ENCODE measurements at places on chromosomes 3 and 15.
A peak's percentile ranks its signal among the peaks of the same experiment; 100 is the strongest.

- DNase-seq, result no peak
Observed at GRCh38 chr15:99589801-99590200, 24.0 kb downstream of the MEF2A start.

DNA sequence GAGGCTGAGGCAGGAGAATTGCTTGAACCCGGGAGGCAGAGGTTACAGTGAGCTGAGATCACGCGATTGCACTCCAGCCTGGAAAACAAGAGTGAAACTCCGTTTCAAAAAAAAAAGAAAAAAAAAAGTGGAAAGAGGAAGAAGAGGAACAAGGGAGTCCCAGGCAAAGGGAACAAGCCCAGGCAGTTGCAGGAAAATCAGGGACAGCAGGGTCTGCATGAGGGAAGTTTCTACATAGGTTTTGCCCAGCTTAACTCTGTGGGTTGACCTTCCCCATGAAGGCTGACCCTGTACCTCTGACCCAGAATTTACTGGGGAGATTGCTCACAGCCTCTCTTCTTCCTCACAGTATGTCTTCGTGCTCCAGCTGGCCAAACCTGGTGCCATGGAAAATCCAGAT is 12.3 kb downstream of the RBP1 start:
- DNase-seq, result no peak

- DNase-seq, result no peak
Observed at GRCh38 chr3:21013566-21013965, 737.4 kb downstream of the ZNF385D start.

DNA sequence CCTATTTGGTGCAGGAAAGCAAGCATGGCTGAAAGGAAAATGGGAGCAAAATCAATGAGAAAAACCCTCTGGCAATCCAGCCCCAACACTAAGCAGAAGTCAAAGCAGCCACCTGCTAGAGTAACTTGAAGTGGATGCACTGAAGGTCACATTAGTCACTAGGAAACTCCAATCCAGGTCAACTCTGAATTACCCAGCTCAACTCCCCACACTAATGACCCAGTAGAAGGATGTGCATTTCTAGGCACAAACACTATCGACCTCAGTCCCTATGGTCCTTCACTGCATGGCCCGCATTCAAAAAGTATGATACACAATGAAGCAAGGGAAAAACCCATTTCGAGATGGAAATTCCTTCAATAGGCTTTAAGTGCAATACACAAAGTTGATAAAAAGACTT is 80.6 kb downstream of the RAD18 start:
- DNase-seq, result no peak

DNA sequence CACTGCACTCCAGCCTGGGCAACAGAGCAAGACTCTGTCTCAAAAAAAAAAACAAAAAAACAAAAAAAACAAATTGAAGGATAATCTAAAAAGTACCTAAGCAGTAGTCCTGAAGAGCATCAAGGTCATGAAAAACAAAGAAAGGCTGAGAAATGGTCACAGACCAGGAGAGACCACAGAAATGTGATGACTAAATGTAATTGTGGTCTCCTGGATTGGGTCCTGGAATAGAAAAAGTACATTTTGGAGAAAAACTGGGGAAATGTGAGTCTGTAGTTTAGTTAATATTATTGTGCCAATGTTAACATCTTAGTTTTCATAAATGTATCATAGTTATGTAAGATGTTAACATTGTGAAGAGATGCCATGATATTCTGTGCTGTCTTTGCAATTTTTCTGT is 267.5 kb upstream of the NR2E3 start:
- DNase-seq, result no peak

DNA sequence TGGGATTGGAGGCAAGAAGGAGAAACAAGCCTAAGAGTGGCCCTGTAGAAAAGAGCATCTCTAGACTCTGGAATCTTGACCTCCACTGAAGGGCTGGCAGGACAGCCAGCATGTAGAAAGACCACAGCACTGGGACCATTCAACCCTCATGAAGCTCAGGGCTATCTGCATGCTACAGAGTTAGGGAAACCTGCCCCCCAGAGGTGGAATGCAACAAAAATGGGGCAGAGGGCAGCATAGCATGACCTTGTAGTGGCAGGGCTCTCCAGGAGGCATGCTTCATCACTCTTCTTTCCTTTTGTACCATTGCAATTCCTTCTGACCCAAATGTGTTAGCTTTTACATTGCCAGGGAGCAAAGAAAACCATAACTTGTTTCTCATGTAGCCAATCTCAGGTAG is 445.4 kb downstream of the EPHB1 start:
- DNase-seq, result no peak

- DNase-seq, result peak; percentile 37
Observed at GRCh38 chr15:94004697-94005096, 226.7 kb upstream of the MCTP2 start.

DNA sequence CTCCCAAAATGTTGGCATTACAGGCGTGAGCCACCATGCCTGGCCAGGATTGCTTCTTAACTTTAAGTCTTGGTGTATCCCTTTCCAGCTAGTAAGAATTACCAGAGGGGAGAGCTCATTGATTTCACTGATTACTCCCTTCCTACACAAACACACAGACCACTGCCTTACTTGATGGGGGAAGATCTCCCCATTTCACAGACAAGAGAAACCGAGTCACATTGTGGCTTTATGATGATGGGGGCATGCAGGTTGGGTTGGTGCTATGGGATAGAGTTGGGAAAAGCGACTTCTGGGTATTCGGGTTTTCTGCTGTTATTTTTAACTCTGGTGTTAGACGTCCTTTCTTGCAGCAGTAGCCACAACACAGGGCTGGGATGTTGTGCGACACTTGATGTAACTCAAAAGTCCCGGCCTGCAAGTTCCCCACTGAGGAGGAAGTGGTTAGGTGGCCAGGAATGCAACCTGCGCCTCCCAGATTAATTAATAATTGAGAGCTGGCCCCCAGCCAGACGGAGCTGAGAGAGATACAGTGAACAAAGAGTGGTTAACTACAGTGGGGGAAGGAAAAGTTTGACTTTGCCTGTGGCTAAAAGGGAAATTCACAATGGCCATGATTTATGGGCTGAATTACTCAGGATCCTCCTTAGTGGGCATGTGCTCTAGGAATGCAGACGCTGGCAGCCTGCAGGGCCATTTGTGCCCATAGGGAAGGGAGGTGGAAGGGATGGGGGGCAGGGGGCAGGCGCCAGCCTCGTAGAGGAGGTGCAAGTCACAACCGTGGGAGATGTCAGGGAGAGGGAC is 63.6 kb downstream of the SMAD6 start:
- no peak for DNase-seq

GRCh38 chr3:193157051-193157450 is 84.0 kb upstream of the PLAAT1 start:
- no peak for DNase-seq

- peak; percentile 75 for DNase-seq
Observed at GRCh38 chr15:74868059-74868458, 5.1 kb downstream of the SCAMP2 start.

DNA sequence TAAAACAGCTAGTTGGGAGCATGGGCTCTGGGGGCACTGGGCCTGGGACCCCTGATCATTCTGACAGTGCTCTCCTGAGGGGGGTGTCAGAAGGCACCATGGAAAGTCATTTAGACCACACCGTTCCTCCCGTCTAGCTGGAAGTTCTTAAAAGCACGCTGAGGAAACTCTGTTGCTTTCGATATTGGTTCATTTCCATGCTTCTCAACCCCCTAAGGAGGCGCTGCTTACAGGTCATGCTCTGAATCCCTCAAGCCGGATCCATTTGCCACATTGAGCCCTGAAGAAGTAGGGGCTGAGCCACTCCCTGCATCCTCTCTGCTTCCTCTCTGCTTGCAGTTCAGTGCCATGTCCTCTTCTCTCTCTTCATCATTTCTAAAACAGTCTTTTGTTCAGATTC is 187.2 kb downstream of the CACNA2D3 start:
- no peak for DNase-seq

DNA sequence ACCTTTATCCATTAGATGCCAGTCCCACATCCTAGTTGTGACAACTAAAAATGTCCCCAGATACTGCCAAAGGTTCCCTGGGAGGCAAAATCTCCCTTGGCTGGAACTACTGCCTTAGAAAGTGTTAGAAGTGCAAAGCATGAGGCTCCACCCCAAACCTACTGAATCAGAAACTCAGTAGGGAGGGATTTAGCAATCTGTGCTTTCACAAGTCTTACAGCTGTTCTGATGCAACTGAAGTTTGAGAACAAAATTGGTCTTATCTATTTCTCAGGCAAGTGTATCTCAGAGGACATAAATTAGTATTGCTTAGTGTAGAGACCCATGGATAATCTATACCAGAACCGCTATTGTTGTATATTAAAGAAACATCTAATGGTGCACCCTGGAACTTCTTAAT is 70.2 kb downstream of the CLDN1 start:
- no peak for DNase-seq

All from muscle of leg (tissue), 16 donors.